ENCODE measurements at places on chromosomes 3 and 15.

DNA sequence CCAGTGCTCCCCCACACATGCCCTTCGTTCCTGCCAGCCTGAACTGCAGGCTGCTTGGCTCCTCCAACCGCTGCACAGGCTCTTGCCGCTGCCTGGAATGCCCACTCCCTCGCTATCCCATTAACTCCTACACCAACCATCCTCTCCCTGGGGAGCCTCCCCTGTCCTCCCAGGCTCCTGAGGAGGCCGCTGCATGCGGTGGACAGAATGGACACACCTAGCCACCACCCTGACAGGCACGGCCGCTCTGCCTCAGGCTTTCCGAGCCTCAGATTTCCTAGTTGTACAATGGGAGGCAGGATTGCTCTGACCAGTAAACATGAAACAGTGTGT lies 2.3 kb downstream of the PLXNB1 start:
- DNase-seq, result no peak

- no peak for DNase-seq
These were observed 88.7 kb downstream of the NCEH1 start for GRCh38 chr3:172622156-172622555.

- DNase-seq, result no peak
These were observed 62.6 kb downstream of the RGMA start for GRCh38 chr15:93026380-93026817.

GRCh38 chr3:33417066-33417673 lies 23.0 kb downstream of the UBP1 start:
- DNase-seq, result no peak

DNA sequence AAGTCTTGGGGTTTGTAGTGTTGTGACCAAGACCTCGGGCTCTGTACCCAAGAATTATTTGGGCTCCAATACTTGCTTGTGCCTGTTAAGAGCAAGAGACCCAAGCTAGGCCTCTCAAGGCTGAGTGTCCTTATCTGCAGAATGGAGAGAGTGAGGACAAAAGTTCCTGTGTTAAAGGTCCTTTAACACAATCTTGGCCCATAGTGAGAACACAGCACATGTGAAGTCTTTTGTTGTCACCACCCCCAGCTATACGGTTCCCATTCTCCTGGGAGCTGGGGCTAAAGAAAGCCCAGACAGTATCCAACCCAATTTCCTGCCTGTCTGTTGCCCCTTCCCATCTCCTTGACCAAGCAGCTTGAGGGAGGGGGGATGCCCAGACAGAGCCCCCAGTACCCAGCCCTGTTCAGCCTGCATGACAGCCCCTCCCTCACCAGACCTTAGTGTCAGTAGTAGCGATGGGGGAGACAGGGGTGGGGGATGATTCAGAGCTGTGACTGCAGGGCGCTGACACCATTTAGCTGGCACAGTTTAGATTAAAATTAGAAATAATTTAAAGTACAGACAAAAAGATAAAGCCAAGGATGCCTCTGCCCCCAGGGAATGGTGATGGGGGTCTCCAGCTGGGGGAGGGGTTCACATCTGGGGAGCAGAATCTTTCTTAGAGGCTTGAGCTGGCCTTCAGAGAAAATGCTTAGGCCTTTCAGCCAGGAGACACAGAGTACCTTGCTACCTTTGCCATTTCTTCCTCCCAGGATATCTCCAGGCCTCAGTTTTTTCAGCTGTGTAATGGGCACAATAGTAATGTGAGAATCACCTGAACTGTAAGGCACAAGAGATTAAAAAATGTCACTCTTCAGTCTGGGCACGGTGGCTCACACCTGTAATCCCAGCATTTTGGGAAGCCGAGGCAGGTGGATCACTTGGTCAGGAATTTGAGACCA lies 2.7 kb downstream of the PRKCD start:
- DNase-seq, result no peak

GRCh38 chr3:48899273-48899672 lies 591 bp upstream of the SLC25A20 start:
- DNase-seq, result no peak

DNA sequence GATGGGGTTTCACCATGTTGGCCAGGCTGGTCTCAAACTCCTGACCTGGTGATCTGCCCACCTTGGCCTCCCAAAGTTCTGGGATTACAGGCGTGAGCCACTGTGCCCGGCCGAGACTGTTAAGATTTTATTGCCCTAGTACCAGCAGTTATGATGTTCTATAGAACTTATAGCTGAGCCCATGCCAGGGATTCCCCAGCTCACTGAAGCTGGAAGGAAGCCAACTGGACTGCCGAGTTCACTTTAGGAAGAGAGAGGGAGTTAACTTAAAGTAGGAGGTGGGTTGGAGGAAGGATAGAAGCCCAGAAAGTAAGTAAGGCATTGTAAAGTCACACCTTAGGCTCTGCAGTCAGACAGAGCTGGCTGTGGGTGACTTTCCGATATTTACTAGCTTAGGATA lies 101.1 kb upstream of the BOC start:
- DNase-seq, result no peak

DNA sequence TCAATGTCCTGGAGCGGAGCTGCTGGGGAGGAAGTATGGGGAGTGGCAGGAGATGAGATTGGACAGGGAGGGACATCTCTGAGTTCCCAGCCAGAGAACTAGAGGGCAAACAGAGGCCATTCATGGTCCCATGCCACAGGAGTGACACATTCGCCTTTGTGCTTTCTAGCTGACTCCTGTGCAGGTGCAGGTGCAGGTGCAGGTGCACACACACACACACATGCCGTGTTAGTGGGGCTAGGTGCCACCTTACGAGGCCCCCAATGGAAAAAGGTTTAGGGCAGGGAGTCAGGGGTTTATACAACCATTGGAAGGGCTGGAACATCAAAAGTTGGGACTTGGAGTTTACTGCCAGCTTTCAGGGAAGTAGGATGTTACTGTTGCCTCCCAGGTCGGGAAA lies 52.0 kb downstream of the TPRA1 start:
- DNase-seq, result no peak

- DNase-seq, result peak; percentile 56
These were observed 30.3 kb downstream of the UMPS start for GRCh38 chr3:124760601-124761000.

GRCh38 chr3:101069901-101070798 lies 76.9 kb upstream of the ABI3BP start:
- no peak for DNase-seq

DNA sequence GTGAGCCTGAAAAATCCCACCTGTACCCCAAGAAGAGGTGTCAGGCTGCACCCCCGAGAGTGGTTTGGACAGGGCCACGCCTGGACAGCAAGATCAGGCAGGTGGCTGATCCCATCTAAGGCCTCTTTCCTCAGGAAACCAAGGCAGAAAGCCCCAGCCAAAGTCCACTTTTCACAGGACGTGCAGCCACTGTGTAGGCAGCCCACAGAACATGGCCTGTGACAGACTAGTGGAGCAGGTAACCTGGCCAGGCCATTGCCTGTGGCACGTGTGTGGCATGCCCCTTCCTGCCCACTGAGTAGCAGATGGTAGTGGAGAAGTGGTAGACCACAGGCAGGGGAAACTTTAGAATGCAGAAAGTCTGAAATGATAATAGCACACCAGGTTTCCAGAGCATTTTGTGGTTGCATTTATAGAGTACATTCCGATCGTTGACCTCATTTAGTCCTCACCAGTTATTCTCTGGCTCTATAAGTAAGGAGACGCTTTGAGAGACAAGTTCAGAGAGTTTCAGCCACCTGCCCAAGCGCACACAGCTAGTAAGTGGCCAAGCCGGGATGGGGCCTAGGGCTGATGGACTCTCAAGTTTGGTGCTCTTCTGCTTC lies 68.7 kb downstream of the AAGAB start:
- DNase-seq, result no peak

- no peak for DNase-seq
These were observed 1.0 kb downstream of the LIMD1 start for GRCh38 chr3:45595364-45596195.

- no peak for DNase-seq
These were observed 244.9 kb upstream of the MCTP2 start for GRCh38 chr15:93986400-93986984.

DNA sequence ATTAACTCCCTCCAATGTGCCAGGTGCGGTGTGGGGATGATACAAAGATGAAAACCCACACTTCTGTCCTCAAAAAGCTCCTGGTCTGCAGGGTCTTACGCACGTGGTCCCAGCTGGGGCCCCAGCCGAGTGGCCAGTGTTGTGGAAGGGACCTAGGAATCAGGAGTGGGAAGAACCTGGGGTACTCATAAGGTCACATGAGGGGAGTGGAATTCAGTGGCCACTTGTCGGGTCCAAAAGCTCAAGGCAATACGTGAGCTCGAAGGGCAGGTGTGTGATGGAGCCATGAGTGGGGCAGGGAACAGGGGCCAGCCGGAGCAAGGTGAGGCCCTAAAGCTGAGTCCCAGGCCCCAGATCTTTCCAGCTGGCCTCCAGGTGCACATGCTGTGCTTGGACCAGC lies 260.0 kb upstream of the LYSMD4 start:
- DNase-seq, result no peak

- DNase-seq, result no peak
These were observed 103.4 kb downstream of the SLC49A4 start for GRCh38 chr3:122898298-122898697.

All from skeletal muscle cell (primary cell).